ENCODE measurements at places on chromosomes 1 and 21.

DNA sequence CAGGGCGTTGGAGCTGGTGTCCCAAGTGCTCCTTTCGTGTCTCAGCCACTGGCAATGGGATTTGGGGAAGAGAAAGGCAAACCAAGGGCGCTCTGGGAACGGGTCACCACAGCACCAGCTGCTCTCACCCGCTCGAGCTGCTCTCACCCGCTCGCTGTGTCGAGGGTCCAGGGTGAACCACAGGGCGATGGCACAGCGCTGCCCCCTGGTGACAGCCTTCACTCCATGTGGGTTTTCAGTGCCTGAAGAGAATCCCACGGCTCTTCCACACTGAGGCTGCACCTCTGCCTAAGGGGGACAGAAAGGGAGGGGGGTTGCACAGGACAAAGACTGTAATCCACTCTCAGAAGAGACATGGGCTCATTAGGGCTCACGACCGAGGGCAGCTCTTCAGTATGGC is 7.1 kb upstream of the CLDN19 start:
- no peak for DNase-seq

GRCh38 chr1:156664767-156665411 is 12.3 kb downstream of the NES start:
- no peak for DNase-seq

DNA sequence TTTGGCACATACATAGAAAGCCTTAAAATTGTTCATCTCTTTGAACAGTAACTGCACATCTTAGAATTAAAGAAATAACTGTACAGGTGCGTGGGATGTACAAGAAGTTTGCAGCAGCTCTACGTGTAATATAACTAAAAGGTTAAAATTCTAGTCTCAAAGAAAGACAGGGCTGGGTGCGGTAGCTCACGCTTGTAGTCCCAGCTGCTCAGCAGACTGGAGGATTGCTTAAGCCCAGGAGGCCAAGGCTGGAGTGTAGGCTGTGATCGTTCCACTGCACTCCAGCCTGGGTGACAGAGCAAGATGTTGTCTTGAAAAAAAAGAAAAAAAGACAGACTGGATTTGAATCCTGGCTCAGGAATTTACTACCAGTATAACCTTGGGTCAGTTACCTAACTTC is 13.4 kb downstream of the PARP1 start:
- DNase-seq = no peak

DNA sequence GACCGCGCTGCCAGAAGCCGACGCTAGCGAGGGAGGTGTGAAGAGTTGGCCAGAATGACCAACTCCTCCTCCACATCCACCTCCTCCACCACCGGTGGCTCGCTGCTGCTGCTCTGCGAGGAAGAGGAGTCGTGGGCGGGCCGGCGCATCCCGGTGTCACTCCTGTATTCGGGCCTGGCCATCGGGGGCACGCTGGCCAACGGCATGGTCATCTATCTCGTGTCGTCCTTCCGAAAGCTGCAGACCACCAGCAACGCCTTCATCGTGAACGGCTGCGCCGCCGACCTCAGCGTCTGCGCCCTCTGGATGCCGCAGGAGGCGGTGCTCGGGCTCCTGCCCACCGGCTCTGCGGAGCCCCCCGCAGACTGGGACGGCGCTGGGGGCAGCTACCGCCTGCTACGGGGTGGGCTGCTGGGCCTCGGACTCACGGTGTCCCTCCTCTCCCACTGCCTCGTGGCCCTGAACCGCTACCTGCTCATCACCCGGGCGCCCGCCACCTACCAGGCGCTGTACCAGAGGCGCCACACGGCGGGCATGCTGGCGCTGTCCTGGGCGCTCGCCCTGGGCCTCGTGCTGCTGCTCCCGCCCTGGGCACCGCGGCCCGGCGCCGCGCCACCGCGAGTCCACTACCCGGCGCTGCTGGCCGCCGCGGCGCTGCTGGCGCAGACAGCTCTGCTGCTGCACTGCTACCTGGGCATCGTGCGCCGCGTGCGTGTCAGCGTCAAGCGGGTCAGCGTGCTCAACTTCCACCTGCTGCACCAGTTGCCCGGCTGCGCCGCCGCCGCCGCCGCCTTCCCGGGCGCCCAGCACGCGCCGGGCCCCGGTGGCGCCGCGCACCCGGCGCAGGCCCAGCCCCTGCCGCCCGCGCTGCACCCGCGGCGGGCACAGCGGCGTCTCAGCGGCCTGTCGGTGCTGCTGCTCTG is 1.2 kb downstream of the GPR88 start:
- no peak for DNase-seq

GRCh38 chr1:13605159-13605558 is 21.5 kb downstream of the PDPN start:
- no peak for DNase-seq

- no peak for DNase-seq
Measured at GRCh38 chr1:207219979-207220889, 101.2 kb upstream of the CD55 start.

GRCh38 chr1:2847086-2847985 is 45.8 kb upstream of the TTC34 start:
- no peak for DNase-seq
